ENCODE measurements at places on chromosomes 11 and 22.

DNA sequence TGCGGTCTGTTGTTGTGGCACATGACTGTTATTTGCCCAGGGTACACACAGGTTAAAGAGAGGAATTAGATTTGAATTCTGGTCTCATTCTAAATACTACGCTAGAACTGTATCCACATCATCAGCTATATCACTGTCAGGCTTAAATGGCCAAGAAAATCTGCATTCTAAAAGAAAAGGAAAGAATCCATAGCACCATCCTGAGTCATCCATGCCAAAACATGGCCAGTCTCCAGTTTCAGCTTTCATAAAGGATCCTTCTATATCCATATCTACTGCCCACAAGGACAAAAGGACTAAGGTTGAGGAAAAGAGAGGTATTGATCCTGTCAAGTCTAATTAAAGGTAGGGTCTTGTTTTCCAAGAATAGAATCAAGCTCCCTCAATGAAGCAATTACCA lies 73.6 kb upstream of the GDPD4 start:
- DNase-seq, result no peak

- DNase-seq, result peak; percentile 45
Measured at GRCh38 chr11:33942954-33943353, 51.1 kb upstream of the LMO2 start.

DNA sequence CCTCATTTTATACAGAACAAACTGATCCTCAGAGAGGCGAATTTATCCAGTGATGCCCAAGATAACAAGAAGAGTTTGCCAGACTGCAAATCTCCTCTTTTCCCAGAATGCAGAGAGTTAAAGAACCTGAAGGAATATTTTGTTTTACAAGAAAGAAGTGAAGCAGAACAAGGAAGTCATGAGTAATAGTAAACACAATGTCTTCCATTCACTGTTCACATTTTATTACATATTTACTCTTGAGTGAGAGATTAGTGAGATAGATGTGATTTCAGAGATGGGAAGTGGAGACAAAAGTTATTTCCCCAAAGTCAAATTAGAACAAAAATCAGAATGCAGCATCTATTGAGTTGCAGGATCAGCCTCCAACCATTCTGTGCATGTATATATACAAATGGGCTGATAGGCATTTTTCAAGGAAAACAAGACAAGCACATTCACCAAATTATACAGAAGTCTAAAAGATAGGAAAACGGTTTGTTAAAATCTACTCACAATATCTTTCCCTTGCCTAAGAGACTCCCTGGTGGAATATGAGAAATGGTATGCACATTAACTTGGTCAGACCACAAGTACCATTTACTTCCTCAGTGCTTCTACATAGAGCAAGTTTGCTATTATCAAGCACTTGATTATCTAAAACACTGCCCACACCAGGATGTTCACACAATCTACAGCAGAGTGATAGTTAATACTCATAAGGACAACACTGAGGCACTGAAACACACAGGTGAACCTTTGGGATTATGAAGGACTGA lies 12.0 kb downstream of the GUCY1A2 start:
- DNase-seq, result no peak

DNA sequence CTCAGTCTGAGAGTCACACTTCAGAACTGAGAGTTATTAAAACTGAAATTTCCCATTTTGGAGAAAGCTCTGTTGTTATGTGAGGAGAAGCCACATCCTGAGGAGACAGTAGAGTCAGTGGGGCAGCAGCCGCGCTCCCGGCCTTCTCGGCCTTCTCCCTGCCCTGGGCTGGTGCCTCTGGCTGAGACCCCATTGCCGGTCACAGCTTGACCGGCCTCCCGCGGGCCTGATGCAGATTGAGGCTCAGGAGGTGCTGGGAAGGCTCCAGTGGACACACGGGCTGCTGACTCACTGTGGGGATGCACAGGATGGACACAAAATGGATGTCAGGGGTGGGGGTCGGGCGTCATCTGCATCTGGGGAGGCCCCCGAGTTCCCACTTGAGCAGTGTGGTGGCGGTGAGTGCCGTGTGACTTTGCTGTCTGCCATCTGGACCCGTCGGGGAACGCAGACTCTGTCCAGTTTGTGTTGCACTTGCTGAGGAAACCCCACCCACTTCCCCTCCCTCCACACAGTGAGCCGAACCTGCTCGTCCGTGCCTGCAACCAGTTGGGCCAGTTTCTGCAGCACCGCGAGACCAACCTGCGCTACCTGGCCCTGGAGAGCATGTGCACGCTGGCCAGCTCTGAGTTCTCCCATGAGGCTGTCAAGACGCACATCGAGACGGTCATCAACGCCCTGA lies 50.1 kb downstream of the MUC6 start:
- DNase-seq, result no peak

GRCh38 chr11:2519862-2520735 lies 75.3 kb downstream of the KCNQ1 start:
- no peak for DNase-seq

DNA sequence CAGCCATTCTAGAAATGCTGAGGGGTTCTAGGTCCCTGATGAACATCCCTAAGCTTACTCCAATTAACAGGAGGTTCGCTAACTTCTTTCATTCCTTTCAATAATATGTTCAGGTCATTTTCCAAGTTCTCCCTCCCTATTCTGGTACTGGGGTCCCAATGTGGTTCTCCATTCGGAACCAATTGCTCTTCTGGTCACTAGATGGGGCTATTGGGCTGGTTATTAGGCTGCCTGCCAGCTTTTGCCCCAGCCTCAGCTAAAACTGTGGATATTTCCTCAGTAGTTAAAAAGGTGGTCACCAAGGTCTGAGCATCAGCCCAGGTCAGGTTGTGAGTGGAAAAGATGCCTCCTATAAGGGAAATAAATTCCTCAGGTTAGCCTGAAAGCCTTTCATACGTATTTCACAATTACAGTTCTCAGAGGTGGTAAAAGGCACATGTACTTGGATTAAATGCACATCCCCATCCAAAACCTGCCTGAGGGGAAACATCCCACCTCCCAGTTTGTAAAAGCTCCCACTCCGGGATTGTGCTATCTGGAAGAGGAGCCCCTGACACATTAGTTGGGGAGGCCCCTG lies 161.1 kb upstream of the CCDC179 start:
- peak; percentile 20 for DNase-seq

- DNase-seq, result no peak
Measured at GRCh38 chr11:45889966-45890365, 4.5 kb downstream of the MAPK8IP1 start.

DNA sequence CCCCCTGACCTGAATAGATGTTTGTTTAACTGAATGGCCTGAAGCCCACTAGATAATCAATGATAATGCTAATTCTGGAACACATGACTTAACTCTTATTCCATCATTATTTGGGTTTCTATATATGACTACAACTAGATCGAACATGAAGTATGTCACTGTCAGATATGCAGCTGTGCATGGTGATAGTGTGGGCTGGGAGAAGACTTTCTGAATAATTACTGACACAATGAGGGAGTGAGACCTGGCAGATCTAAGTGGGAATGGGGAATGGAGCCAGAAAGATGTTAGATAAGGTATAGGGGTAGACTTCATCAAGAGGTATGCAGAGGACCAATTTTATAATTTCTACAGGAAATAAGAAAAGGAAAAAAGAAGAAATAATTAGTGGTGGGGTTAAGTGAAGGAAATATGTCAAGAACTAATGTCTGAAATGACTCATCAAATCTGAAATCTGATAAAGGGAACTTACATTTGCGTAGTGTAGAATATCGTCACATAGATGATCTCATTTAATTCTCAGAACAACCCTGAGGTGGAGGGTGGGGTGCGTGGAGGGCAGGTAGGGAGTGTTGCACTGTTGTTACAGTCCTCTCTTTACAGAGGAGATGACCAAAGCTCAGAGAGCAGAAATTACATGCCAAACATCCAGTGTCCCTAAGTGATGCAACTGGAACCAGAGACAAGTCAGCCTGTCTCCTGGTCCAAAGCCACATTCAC lies 68.2 kb upstream of the EED start:
- DNase-seq, result no peak

GRCh38 chr11:93741094-93741881 lies at the start of the genes C11orf54 and TAF1D:
Gene C11orf54, plus strand, starts transcription at chr11:93741672. Its CDS starts 5,722 bp downstream, at chr11:93747394.
Gene TAF1D, minus strand, starts transcription at chr11:93741495. Its CDS starts 2,191 bp downstream, at chr11:93739304.
- peak; percentile 96 for DNase-seq

DNA sequence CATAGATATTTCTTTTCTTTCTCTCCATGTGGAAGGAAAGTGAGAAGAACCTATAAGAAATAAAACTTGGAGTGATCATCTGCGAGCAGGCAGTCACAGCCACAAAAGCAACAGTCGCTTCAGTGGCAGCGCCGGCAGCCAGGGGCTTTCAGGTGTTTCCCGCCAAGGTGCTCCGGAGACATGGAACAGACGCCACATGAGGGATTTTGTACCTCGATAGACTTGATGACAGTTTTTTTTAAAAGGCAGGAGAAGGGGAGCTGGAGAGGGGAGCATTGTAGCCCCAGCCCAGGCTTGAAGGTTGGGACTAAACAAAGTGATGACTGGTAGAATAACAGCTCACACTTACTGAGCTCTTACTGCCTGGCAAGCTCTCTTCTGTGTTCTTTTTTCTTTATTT lies 471.4 kb upstream of the B3GAT1 start:
- no peak for DNase-seq

DNA sequence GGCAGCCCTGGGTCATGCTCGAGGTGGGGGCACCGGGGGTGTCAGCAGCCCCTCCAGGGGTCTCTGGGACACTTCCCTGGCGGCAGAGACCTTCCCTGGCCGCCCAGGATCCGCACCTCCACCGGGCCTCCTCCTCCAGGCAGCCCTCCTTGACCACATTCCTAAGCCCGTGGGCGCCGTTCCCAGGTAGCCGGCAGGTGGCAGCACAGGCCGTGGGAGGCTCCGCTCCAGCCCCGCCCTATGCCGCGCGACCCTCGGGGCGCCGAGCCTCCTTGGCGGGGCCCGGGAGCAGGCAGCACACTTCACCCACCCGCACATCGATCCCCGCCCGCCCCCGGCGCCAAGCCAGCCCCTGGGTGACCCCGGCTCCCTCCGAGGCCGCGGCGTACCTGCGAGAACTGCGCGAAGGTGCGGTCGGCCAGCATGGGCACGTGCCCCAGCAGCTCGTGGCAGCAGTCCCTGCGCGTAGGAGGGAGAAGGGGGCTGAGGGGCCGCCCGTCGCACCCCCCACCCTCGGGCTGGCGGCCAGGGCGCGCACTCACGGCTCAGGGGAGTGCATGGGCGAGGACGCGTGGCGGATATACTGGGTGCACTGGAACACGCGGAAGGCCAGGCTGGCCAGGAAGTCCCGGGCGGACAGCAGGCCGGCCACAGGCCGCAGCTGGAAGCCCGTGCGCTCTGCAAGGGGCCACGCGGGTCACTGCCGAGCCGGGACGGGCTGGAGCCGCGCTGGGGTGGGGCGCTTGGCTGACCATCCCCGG lies 5.3 kb upstream of the INS start:
- no peak for DNase-seq

- no peak for DNase-seq
Measured at GRCh38 chr11:70140711-70141485, 62.2 kb upstream of the FADD start.

- no peak for DNase-seq
Measured at GRCh38 chr11:68882391-68882790, 21.2 kb downstream of the MRPL21 start.

- DNase-seq, result no peak
Measured at GRCh38 chr11:125092669-125093068, 18.8 kb downstream of the TMEM218 start.

- DNase-seq, result no peak
Measured at GRCh38 chr11:108632041-108632704, 32.7 kb upstream of the DDX10 start.

- no peak for DNase-seq
Measured at GRCh38 chr11:75403037-75403436, 3.7 kb downstream of the RPS3 start.

DNA sequence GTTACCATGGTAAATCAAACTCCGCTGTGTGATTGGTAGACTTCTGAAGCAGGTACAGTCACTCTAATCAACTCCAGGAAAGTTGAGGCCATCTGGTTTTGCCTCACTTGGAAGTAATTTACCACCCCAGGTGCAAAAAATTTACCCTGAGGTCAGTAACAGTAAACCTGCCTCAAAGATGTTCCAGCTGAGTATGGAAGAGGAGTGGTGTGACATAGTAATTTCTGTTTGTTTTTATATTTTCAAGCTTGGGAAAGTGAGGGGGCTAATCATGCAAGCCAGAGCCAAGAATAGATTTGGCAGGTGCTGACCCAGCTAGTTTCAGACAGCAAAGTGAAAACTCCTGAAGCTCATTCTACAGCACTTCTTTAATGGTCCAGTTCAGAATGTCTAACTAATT lies 691.6 kb downstream of the NTM start:
- no peak for DNase-seq

GRCh38 chr11:113420808-113421207 lies 33.2 kb downstream of the ANKK1 start:
- no peak for DNase-seq

DNA sequence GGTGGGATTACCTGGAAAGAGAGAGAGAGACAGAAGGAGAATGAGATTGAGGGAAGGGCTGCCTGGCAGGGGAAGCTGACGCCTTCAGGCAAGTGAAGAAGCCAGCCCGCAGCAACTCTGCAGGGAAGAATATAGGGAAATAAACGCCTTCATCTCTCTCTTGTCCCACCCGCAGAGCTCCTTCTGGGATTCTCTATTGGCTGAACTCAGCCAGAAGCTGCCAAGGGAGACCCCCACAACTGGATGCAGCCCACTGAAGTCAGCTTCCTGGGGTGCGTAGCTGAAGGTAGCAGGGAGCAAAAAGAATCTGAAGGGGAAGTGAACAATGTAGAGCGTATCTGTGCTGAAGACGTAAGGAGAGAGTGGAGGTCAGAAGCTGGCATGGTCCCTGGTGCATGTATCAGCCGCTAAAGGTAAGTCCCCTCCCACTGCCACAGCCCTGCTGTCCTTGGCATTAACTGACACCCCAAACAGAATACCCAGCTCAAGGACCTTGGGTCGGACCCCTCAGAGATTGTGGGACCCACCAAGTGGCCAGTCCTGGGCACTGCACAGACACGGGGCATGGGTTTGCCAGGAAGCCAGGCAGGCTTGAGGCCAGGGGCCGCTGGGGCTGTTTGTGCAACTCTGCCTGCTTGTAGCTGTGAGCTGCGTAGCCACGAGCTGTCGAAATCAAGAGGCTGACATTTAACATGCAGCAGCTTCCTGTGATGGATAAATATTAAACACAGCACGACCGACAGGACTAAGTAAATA lies 469.9 kb downstream of the MN1 start:
- peak; percentile 11 for DNase-seq

- DNase-seq, result no peak
Measured at GRCh38 chr11:5694642-5695041, 5.1 kb downstream of the TRIM22 start.

DNA sequence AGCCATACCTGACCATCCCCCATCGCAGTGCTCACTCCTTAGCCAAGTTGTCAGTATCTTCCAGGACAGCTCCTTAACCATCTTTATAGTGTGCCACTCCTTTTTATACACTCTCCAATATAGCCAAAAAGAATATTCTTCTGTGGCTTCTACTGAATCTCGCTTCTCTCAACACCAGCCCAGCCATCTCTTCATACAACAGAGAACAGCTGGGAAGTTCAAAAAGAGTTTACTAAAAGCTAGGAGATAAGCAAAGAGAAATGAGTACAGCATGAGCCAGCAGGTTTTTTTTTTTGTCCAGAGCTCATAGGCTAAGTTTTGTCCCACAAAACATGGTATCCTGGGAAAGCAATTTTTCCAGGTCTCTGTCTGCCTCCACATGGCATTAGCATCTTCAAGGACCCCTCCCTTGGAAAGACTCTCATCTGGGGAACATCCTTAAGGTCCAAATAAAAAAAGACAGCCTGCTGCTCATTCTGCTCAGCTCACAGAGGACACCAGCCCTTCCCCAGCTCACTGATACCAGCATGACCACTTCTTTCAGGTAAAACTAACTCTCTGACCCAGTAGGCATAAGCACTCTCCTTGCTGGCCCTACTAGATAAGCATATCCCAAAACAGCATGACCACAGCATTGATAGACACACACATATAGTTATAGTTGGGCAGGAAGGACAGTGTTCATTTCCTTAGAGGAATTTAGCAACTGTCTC lies 48.8 kb upstream of the YWHAH start:
- DNase-seq, result no peak
